Right forelimb (tissue), 1 donor: ENCODE measurements at places on chromosomes 7 and 10.

- DNase-seq: no peak
Measured at GRCh38 chr7:2782565-2782964, 61.5 kb downstream of the GNA12 start.

GRCh38 chr7:48875045-48875916, 49.1 kb upstream of the CDC14C start:
- no peak for DNase-seq

- DNase-seq: no peak
Measured at GRCh38 chr7:101533103-101533465, 96.0 kb downstream of the MYL10 start.

DNA sequence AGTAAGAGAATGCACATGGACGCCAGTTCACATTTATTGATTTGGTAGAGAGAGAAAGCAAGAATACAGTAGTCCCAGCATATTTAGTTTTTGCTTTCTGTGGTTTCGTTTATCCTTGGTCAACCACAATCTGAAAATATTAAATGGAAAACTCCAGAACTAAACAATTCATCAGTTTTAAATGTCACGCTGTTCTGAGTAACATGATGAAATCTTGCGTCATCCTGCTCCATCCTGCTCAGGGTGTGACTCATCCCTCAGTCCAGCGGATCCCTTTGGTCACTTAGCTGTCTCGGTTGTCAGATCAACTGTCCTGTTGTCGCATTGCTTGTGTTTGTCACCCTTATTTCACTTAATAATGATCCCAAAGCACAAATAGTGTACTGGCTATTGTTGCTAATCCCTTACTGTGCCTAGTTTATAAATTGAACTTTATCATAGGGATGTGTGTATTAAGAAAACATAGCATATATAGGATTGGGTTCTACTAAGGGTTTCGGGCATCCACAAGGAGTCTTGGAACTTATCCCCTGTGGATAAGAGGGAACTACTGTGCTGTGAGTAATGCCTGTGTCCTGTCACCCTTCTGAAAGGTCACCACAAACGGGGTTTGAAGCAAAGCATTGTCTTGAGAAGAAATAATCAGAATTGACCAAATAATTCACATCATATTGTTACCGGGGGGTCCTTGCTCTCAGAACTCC, 73.6 kb downstream of the OTUD1 start:
- no peak for DNase-seq

- peak; percentile 78 for DNase-seq
Measured at GRCh38 chr7:128168667-128169210, 72.3 kb upstream of the LEP start.

DNA sequence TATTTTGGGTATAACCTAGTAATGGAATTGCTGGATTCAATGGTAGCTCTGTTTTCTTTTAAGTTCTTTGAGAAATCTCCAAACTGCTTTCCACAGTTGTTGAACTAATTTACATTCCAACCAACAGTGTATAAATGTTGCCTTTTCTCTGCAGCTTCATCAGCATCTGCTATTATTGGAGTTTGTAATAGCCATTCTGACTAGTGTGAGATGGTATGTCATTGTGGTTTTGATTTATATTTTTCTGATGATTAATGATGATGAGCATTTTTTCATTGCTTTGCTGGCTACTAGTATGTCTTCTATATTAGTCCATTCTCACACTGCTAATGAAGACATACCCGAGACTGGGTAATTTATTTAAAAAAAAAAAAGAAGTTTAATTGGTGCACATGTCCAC, 248.6 kb upstream of the MAGI2 start:
- no peak for DNase-seq

DNA sequence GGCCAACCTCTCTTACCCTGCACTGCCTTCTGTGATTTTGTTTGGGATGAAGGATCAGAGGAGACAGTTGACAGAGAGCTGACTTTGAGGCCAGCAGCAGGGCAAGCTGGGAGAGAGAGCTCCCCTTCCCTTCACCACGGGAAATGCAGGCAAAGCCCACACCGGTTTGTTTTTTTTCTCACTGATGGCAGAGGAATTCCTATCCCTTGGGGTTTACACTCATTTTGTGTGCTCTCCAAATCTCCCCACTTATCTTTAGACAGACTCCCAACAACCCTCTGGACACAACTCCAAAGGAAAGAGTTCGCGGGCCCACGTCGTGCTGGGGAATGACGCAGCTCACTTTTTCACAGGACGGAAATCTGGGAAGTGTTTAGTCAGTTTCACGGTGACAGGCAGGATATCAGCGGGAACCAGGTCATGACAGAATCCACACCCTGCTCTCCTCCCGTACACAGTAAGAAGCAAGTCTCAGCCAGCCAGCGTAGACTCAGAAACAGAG, 68.3 kb upstream of the FAM171A1 start:
- no peak for DNase-seq

- DNase-seq: no peak
Measured at GRCh38 chr7:120280743-120281142, 7.8 kb downstream of the KCND2 start.

- no peak for DNase-seq
Measured at GRCh38 chr10:1123972-1124371, 67.8 kb downstream of the WDR37 start.

- DNase-seq: peak; percentile 47
Measured at GRCh38 chr10:128928231-128928836, 538.7 kb upstream of the MGMT start.

DNA sequence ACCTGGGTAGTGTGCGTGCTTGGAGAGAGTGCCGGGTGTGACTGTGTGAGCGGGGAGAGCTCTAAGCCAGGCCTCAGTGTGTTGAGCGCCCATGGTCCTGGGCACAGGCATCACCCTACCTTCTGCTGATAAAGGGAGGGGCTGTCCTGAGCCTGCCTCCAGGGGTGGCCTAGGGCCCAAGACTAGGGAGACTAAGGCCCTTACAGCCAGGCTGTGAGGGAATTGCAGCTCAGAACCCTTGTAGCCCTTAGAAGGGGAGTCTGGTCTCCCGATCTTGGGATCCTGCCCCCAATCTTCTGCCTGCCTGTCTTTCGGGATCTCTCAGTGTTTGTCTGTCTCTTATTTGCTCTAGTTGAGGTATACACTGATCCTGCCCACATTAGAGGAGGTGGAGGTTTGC, 41.2 kb downstream of the PAX2 start:
- DNase-seq: no peak

DNA sequence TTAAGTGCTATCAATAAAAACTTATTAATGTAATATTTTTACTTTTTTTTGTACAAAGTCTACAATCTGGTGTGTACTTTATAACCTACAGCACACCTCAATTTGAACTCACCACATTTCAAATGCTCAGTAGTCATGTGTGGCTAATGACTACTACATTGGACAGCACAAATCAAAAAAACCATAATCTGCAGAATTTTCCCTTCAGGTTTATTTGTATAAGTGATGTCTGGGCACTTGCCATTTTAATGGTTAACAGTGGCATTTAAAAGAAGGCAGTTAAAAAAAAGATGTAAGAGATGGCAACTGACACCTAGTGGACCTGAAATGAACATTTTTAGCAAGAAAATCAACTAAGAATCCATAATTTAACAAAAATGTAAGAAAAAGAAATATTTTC, 124.6 kb upstream of the NRBF2 start:
- no peak for DNase-seq

- DNase-seq: no peak
Measured at GRCh38 chr7:26117142-26117807, 34.7 kb upstream of the NFE2L3 start.

DNA sequence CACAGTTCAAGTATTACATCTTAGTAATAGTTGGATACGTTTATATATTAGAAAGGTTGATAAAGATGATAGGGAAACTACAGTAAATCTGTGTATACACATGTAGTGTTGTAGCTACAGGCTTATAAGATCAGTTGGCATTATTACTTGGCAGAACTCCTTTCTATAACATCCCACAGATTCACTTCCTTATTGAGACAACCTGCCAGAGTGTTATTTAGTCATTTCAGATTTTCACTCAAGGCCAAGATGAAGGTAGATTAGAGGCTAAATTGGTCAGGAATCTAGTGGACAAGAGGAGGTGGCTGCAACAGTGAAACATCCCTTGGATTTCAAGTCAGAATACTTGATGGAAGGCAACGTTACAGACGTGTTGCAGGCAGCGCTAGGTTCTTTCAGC, 63.0 kb downstream of the PAPSS2 start:
- DNase-seq: no peak
